Stimulated activated naive B cell treated with anti-CD40 and anti-IgM and Interleukin-4, amounts not matched to agents 10 μg/mL and 1 μg/mL and 100 μg/mL, for 72 hours (primary cell): ENCODE measurements at places on chromosomes 7 and 10.

DNA sequence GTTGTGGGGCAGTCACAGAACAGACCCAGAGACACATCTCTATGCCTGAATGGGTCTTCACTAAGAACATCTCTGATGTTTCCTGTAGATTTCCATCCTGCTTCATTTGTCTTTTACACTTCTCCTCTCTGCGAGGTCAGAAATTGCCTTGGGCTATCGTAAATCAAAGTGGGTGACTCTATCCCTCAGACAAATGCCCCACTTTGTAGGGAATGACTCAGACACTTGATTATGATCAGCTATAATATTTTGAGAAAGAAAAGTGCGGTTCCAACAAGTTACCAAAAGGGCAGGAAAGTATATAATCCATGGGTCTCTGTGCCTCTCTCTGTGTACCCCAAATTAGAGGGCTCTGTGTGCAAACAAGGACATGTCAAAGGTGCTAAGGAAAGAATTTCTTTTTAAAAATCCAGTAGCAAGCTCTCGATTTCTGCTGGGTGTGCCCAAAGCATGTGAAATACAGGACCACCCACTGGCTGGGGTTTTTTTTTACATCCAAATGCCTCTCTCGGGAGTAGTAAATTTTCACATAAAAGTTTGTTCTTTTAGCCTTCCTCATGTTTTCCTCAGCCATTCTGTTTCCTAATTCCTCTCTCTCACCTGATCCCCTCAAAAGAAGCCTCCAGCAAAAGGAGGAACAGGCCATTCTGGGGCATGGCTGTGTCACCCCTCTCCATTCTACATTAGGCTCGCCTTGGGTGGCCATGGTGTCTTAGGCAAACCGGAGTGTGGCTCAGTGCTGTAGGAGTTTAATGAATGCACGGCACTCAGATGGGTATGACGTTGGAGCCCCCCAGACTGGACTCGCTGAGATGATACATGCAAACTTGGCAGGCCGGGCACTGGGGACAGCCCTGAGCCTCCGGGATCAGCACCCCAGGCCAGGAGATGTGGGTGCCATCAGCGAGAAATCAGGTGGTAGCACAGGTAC, 6.3 kb upstream of the OPN4 start:
- DNase-seq = no peak

DNA sequence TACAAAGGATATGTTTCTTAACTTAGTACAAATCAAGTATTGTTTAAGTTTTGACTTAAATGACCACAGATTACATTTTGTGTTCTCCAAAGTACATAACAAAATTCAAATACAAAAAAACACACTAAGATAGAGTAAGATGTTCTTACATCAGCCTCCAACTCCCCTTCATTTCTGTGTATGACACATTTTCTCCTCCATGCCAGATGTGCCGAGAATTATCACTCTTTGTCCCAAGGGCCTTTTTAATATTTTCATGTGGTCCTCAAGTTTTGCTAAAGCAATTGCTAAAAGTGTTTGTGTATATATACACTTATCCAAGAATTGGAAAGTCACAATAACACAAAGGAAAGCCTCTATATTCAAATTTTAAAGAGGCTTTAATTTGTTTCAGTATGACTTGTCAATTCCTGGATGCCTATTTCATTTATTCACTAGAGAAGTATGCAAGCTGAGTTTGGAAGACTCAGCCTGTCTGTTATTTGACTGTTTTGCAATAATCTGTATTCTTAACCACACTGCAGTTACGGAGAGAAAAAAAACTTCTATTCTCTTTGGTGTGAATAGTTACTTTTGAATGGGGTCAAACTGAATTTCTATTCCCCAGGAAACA, 586.4 kb upstream of the SEMA3D start:
- DNase-seq = no peak

- DNase-seq = no peak
These were observed 45.0 kb downstream of the PWWP2B start for GRCh38 chr10:132441818-132442524.

GRCh38 chr10:97584798-97585438, 729 bp downstream of the HOGA1 start:
- DNase-seq = no peak

DNA sequence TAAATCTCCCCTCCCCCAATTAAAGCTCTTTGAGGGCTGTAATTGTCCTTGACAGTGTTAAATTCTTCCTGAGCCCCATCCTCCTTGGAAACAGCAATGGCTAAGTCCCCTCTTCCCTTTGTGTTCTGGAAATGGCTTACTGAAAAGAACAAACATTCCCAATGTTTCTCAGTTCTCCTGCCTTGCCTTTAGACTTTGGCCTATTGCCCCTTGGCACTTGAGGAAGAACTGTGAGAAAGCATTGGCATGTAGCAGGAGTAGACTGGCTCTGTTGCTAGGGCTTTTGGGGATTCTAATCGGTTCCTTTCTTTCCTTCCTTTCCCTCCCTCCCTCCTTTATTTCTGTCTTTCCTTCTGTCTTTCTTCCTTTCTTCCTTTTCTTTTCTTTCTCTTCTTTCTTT, 463.3 kb upstream of the PODXL start:
- no peak for DNase-seq

DNA sequence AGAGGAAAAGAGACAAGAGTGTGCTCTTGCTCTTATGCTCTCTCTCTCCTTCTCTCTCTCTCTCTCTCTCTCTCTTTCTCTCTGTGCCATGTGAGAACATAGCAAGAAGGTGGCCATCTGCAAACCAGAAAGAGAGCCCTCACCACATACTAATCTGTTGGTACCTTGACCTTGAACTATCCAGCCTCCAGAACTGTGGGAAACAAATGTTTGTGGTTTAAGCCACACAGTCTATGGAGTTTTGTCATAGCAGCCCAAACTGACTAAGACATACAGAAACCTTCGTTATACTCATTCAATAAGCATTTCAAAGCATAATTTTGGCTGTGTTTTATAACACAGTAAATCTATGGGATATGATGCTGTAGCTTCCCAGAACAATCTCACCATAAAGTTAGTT, 56.4 kb upstream of the PLPP4 start:
- no peak for DNase-seq

DNA sequence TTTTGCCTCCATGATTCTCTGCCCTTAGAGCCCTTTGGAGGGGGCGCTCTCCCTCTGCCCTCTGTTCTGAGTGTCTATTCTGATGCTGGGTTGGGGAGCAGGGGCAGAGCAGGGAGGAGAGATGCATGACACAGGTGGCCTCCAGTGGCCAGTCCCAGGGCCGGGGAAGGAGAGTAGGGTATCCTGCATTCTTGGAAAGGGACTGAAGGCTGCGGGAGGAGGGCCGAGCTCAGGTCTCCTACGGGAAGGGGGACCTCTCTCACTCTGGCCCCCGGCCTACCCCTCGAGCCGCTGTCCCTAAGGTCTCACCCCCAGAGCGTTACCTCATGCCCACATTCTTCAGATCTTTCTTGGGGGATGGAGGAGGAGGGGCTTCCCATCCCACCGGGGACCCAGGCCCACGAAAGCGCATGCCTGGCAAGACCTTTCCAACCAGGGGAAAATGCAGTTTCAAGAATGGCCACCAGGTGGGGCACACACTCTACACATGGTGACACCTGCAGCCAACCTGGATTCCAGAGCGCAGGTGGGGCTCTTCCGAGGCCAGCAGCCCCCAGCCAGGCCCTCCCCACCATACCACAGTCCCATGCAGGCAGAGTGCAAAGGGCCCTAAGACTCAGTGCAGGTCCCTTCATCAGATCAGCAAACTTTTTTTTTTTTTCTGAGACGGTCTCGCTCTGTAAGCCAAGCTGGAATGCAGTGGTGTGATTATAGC, 86.4 kb downstream of the MYL10 start:
- DNase-seq = peak; percentile 53
